ENCODE measurements at places on chromosomes 7 and 10. TPM values are rescaled to one million over a fixed set of nuclear protein-coding genes. Genes with fewer than 3 reads are reported as not detected.
A peak's percentile ranks its signal among the peaks of the same experiment; 100 is the strongest.

Gene PNLIP
- total RNA-seq: not detected

- H3K27me3 ChIP-seq: no peaks in the 10 kb centered on the region
- H3K4me3 ChIP-seq: no peak overlapping the region
- H3K4me1 ChIP-seq: peaks cover 3% of the 10 kb centered on the region
- no peaks in the 10 kb centered on the region for H3K36me3 ChIP-seq
Observed at GRCh38 chr7:37048674-37049073, 324.4 kb upstream of the AOAH start.

GRCh38 chr7:51352174-51353100 is 35.8 kb upstream of the COBL start:
- H3K36me3 ChIP-seq: peaks cover 4% of the 10 kb centered on the region
- no peak for DNase-seq
- no peak overlapping the region for H3K4me3 ChIP-seq
- no peak overlapping the region for H3K27ac ChIP-seq
- H3K27me3 ChIP-seq: peaks cover 3% of the 10 kb centered on the region

DNA sequence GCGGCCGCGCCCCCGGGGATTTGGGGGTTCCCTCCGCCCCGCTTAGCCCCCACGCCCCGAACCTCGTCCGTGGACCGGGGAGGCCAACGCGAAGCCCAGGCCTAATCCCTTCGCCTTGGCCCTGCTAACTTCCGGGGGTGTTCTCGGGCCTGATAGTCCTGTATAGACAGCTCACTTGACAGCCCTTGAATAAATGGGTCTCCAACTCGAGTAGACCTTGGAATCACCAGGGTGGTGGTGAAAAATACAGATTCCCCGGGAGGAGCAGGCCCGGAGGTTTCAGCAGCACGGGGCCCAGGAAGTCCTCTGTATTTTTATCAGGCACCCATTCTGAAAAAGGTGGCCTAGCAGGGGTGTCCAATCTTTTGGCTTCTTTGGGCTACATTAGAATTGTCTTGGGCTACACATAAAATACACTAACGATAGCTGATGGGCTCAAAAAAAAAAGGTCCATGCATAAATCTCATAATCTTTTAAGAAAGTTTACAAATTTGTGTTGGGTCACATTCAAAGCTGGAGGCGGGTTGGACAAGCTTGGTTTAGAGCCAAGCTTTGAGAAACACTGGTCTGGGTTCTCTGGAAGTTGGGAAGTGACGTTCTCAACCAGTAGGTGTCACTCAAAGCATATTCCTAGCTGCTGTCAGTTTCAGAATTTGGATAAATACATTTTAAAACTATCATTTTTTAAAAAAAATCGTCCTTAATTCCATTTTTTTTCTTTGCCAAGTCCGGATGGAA is 221.7 kb downstream of the PHTF2 start:
- DNase-seq: peak; percentile 48
- H3K4me3 ChIP-seq: peak overlapping the region; percentile 86
- H3K36me3 ChIP-seq: peaks cover 2% of the 10 kb centered on the region
- H3K27me3 ChIP-seq: peaks cover 7% of the 10 kb centered on the region
- H3K27ac ChIP-seq: peak overlapping the region; percentile 49
- peaks cover 5% of the 10 kb centered on the region for H3K4me1 ChIP-seq

DNA sequence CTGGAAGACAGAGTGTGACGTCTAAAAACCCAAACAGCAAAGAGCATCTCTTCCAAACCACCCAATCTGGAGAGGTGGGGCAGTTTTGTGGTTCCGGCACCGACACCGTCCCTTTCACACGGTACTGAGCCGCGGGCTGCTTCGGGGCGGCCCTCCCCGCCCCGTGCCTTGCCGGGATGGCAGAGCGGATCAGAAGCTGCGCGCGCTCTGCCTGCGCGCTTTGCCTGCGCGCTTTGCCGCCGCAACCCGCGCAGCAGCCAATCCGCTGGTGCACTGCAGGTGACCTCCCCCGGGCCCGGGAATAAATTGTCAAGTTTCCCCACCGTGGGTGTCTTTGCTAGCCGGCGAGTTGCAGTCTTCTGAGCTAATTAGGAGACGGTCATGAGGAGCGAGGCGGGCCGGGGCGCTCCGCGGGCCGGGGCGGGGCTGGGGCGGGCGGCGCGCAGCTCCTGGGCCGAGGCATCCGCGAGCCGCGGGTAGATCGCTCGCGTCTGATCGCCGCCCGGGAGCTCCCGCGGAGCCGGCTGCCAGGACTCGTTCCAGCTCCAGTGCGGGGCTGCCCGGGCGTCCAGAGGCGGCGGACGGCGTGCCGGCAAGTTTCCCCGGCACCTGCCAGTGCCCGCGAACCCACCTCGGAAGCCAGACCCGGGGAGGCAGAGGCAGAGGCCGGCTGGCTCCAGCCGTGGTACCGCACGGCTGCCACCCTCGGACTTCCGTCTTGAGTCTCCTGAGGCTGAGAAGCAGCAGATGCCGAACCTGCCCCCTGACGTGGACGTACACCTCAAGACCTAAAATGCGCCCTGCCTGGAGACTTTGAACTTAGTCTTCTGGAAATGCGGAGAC is 536.0 kb upstream of the GALNT17 start:
- H3K27ac ChIP-seq: no peak overlapping the region
- H3K27me3 ChIP-seq: peaks cover 29% of the 10 kb centered on the region
- H3K36me3 ChIP-seq: peaks cover 19% of the 10 kb centered on the region
- peak; percentile 23 for DNase-seq

Data from endothelial cell (in vitro differentiated cells).